ENCODE measurements at places on chromosomes 3 and 15. TPM values are rescaled to one million over a fixed set of nuclear protein-coding genes. Genes with fewer than 3 reads are reported as not detected.

RFTN1 gene
- 52.2 TPM for total RNA-seq

STRA6 gene
- not detected for total RNA-seq

CDHR4 gene
- not detected for total RNA-seq

PRR23B gene
- not detected for total RNA-seq

PLXNB1 gene
- 5.2 TPM for total RNA-seq

IMPG2 gene
- 0.18 TPM for total RNA-seq

TOMM70 gene
- total RNA-seq, result 35.1 TPM

GOLGA6L7 gene
- not detected for total RNA-seq

OR5K2 gene
- total RNA-seq, result not detected

GRM2 gene
- total RNA-seq, result under 0.01 TPM

FETUB gene
- total RNA-seq, result not detected

MYH15 gene
- total RNA-seq, result 0.28 TPM

MAP3K13 gene
- 17.6 TPM for total RNA-seq

ATG7 gene
- 51.4 TPM for total RNA-seq

PLCH1 gene
- not detected for total RNA-seq

CCNB2 gene
- total RNA-seq, result 57.2 TPM

TRIM42 gene
- not detected for total RNA-seq

NTRK3 gene
- total RNA-seq, result under 0.01 TPM

CLRN1 gene
- not detected for total RNA-seq

UBA7 gene
- total RNA-seq, result 18.6 TPM

CLDN16 gene
- total RNA-seq, result under 0.01 TPM

DNA sequence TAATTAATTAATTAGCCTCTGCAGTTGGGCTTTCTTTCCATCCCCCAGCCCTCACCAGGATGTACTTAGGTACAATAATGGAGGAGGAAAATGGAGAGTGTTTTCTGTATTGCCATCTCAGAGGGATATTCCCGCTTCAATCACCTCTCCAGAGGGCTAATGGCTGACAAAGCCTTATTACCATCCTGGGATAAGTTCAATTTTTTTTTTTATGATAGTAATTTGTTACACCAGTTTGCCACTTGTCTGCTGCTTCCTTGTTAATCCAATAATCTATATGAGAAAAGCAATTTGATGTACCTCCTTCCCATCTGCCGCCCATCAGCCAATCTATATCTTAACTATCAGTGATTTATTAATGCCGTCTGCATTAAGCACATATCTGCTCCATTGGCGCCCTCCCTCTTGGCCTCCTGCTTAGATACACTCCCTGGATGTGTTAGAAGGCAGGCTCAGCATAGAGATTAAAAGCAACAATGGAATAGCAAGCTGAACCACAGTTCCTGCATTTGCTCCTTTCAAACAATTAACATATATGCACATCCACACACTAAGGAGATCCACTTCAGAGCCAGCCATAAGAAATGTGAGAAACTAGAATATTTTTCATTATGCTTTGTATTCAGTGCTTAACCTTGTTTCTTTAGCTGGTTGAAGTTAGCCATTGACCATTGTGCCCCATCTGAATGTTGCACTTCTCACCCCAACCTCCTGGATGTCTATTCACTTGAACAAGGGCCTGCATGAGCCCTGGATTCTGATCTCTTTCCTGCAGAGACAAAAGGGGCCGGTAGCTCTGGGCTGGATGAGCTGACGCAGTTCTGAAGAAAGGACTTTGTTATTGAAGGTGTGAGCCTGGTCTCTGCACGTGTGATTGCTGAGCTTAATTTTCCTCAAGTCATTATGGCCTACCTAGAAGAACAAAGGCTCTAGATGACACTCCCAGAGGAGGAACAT lies 237.3 kb upstream of the GAP43 start:
- no peak for DNase-seq

DNA sequence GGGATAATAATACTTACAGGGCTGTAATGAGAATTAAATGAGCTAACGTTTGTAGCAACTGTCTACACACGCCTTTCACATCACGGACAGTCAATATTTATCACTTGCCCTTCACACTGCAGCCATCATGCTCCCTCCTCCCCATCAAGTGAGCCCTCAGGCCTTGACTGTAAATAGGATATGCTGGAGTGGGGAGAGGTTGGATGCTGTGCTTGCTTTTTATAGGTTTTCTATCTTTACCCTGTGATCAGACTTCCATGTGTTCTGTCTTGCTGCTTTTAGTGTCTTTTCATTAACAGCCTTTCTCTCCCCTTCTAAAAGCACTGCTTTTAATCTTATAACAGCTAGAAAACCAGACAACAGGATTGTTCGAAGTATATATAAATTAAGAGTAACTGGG lies 12.8 kb upstream of the MAGEF1 start:
- DNase-seq, result no peak

GRCh38 chr3:86934851-86935250 lies 56.1 kb downstream of the VGLL3 start:
- no peak for DNase-seq

DNA sequence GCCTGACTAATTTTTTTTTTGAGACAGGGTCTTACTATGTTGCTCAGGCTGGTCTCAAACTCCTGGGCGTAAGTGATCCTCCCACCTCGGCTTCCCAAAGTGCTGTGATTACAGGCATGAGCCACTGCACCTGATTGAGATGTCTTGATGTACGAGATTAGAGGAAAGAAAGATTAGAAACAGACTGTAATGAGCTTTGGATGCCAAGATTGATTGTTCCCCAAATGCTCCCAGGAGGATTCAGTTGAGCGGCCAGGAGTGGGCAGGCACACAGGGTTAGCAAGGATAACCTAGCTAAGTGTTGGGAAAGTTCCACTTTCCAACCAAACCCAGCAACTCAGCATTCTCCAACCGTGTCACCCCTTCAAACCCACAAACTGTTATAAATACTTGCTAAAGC lies 63.7 kb downstream of the SRGAP3 start:
- no peak for DNase-seq

DNA sequence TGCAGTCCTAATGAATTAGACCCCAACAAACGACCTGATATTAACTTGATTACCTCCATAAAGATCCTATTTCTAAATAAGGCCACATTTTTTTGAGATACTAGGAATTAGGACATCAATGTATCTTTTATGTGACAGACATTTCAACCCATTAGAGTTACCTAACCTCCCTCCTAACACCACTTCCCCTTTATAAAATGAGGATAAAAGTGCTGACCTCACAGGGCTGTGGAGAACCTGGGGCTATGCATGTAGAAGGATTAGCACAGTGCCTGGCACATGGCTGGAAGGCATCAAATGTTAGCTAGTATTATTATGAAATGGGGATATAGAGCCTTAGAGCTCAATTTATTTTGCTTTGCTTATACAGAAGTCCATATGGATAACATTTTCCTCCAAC lies 53.5 kb upstream of the LRRN1 start:
- no peak for DNase-seq

DNA sequence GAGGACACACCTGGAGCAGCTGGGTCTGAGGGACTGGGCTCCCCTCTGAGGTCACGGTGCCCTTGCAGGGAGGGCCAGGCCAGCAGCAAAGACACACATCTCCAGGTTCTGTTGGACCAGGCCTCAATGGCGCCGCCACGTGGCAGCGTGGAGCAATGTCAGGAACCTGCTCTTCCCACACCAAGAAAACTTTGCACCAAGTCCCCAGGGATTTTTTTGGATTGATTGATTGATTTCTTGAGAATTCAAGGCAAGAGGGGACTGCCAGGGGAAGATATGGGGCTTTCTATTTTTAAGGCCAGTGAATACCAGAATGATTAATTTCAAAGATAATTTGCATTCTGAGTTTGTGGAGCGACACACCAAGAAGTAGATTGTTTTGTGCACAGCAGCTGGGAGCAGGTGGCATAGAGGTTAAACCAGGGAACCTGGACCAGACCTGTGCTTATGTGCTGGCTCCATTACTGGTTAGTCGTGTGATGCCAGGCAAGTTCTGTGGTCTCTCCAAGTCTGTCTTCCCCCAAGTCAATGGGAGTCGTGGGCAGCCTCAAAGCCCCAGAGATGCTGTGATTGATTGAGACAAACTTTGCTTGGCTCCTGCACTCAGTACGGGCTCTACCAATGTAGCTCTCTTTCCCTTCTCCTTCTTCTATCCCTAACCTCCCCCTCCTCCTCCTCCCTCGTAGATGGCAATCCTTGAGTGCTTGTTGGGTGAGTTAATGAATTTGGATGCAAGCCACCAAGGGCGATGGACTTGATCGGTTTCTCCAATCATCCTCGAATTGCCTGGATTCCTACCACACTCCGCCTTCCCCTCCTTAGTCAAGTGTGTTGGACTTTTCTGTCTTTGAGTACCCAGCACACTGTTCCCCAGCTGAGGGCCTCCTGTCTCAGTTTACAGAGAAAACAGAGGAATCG lies 96.2 kb upstream of the TRPM1 start:
- no peak for DNase-seq

- DNase-seq, result no peak
These were observed 290.8 kb upstream of the ZPLD1 start for GRCh38 chr3:102144063-102144462.

GRCh38 chr3:172562871-172563865 lies 39.9 kb upstream of the TNFSF10 start:
- peak; percentile 86 for DNase-seq

- DNase-seq, result no peak
These were observed 175.4 kb upstream of the CADPS start for GRCh38 chr3:63050548-63051177.

DNA sequence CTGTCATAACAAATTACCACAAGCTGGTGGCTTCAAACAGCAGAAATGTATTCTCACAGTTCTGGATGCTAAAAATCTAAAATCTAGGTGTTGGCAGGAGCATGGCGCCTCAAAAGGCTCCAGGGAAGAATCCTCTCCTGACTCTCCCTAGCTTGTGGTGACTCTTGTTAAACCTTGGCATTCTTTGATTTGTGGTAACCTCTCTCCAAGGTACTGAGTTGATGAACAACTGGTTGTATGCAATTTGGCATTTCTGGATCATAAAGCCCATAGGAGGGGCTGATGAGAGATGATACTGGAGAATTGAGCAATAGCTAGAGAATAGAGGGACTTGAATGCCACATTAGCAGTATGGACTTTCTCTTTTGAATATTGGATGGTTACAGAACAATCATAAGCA lies 821.8 kb downstream of the TBL1XR1 start:
- DNase-seq, result no peak

DNA sequence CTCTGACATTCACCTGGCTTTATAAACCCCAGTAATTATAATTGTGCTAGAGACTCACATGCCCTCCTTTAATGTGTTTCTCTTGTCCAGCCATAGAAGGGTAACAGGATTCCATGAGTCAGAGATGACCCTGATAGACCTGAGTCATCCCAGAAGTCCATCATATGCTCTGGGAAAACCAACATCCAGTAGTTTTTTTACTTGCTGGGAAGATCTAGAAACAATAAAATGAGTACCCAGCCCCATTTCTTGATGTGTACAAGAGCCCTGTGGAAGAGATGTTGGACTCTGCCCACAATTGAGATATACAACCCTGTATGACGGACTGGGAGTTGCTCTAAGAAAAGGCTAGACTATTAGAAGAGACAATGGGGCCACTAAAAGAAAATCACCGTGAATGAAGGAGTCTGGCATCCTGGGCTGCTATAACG lies 22.4 kb upstream of the THUMPD3 start:
- DNase-seq, result peak; percentile 93

DNA sequence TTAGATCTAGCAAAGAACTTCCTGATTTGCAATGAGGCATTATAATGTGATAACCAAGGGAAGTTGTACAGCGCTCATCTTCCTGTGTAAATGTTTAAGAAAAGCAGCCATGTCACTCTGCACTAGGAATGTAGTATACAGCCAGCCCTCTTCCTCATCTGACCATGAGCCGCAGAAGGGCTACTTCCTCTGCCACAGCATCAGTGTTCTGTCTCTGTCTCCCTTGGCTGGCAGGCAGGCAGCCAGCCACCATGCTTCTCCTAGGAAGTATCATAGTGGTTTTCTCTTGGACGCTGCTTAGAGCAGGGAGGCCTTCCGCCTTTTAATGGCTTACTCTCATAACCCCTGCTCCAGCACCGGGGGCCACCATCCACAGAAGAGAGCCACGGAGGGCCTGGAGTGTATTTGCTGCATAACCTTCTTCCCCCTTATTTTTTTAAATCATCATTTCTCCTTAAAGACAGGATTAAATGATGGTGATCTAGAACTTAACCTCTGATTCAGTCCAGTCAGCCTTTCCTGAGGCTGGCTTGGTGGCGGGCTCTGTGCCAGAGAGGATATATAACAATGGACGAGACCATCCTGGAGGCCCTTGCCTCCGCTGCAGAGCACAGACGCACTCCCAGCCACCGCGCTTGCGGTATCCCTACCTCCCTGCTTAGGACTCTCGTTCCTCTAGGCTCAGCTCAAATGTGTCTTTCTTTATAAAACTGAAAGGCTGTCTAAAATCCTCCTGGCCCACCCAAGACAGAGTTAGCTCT lies 57.3 kb upstream of the PLXNA1 start:
- DNase-seq, result peak; percentile 34

DNA sequence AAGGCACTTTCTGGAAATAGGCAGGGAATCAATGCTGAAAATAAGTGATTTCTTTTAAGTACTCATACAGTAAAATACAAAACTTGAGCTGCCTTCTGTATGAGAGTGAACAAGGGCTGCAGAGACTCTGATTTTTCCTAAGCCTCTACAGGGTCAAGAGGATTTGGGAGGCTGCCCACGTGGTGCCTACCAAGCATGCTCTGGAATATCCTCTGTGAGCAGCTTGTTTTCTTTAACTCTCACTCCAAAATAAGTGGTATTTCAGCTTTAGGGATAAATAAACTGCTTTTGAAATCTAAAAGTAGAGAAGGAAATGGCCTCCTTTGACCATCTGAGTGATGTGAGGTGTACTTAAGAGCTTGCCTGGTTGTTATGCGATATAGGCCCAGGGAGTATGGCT lies 8.1 kb upstream of the SELENOK start:
- no peak for DNase-seq

- peak; percentile 31 for DNase-seq
These were observed at the start of gene PDE8A for GRCh38 chr15:84981711-84982300. PDE8A (plus strand) TSS chr15:84981856; CDS start chr15:84982163, 307 bp downstream.

GRCh38 chr3:23219117-23219516 lies 16.0 kb downstream of the UBE2E2 start:
- no peak for DNase-seq

GRCh38 chr3:64289622-64290021 lies 64.4 kb upstream of the PRICKLE2 start:
- DNase-seq, result no peak

GRCh38 chr15:94094310-94094709 lies 137.1 kb upstream of the MCTP2 start:
- no peak for DNase-seq

GRCh38 chr3:147419781-147420224 lies 10.6 kb downstream of the ZIC1 start:
- DNase-seq, result no peak

DNA sequence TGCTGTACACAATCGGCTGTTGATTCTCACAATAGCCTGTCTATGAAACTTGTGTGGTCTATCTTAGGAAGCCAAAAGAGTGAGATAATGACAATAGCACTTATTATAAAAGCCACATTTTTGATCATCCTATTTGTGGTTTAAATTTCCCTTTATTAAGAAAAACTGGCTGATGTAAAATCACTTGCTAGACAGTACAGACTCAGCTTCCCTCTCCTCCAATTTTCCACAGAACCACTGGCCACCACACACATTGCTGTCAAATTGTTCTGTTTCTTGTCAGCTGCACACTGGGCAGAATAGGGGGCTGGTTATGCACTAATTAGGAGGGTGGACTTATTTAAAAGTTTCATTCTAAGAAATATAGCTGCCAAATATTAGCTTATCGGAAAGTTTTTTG lies 425.9 kb downstream of the EPHA3 start:
- DNase-seq, result no peak

GRCh38 chr3:60979461-60980341 lies 271.6 kb downstream of the FHIT start:
- DNase-seq, result no peak
